ENCODE measurements at places on chromosomes 6 and 20. TPM values are rescaled to one million over a fixed set of nuclear protein-coding genes. Genes with fewer than 3 reads are reported as not detected.

DNA sequence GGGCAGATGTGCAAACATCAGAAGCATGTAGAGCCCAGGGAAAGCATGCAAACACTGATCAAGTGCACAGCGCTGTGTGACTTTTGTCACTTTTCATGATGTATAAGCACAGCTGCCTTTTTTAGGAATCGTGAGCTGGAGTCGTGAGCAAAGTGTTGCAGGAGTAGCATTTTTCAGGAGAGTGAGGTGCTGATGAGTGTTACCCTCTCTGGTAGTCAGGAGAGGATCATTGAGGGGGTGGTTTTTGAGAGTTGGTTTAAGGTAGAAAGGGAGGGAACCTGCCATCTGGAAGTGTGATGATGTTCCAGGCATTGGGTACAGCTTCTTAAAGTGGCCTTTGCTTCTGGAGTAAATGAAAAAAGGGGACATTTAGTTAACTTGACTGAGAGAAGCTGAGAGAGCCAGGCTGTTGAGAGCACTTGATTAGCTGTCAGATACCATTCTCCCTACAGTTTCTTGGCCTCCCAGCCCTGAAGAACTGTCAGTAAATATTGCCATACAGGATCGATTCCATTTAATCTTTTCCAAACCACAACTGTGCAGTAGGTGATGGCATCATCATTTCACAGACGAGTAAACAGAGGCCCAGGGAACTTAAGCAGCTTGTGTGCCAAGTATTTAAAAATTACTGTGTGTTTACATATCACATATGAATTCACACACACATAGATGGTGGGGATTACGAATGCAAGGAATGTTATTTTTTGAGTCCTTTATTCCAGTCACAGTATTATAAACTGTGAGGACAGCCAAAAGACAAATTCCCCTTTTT is 28.9 kb downstream of the TPD52L1 start:
- H3K4me3 ChIP-seq: no peak overlapping the region
- H3K27ac ChIP-seq: no peak overlapping the region
- H3K4me1 ChIP-seq: no peaks in the 10 kb centered on the region
- DNase-seq: no peak
- H3K27me3 ChIP-seq: no peaks in the 10 kb centered on the region

DNA sequence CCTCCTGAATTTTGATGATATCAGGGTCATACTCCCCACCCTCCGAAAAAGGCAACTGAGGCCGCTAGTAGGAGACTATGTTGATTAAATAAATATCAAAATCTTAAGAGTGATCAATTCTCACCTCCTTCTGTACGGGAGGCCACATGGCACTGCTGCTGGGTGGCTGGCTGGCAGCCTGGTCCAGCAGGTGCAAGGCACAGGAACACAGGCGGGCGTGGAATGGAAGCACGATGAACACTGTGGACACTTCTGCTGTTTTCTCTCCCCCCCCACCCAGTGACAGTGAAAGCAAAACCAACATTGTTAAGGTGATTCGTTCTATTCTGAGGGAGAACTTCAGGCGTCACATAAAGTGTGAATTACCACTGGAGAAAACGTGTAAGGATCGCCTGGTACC is 9.7 kb upstream of the CLDN20 start:
- peaks cover 21% of the 10 kb centered on the region for H3K4me1 ChIP-seq
- peaks cover 23% of the 10 kb centered on the region for H3K36me3 ChIP-seq
- H3K27me3 ChIP-seq: no peaks in the 10 kb centered on the region
- H3K4me3 ChIP-seq: no peak overlapping the region
- H3K27ac ChIP-seq: peak overlapping the region; percentile 62

SMAP1 gene
- 31.1 TPM for total RNA-seq

HTR1E gene
- 0.19 TPM for total RNA-seq

C4A gene
- 2.4 TPM for total RNA-seq

EYS gene
- total RNA-seq: 0.38 TPM

PRR18 gene
- 0.08 TPM for total RNA-seq
